Activated CD4-positive, alpha-beta T cell treated with anti-CD3 and anti-CD28 coated beads, Interleukin-2, amount 50 U/mL, for 48 hours (primary cell): ENCODE measurements at places on chromosomes 7 and 10.

GRCh38 chr7:53806119-53806518 is 736.1 kb upstream of the VSTM2A start:
- DNase-seq: no peak

- no peak for DNase-seq
These were observed 79.7 kb downstream of the BTAF1 start for GRCh38 chr10:92003258-92003657.

DNA sequence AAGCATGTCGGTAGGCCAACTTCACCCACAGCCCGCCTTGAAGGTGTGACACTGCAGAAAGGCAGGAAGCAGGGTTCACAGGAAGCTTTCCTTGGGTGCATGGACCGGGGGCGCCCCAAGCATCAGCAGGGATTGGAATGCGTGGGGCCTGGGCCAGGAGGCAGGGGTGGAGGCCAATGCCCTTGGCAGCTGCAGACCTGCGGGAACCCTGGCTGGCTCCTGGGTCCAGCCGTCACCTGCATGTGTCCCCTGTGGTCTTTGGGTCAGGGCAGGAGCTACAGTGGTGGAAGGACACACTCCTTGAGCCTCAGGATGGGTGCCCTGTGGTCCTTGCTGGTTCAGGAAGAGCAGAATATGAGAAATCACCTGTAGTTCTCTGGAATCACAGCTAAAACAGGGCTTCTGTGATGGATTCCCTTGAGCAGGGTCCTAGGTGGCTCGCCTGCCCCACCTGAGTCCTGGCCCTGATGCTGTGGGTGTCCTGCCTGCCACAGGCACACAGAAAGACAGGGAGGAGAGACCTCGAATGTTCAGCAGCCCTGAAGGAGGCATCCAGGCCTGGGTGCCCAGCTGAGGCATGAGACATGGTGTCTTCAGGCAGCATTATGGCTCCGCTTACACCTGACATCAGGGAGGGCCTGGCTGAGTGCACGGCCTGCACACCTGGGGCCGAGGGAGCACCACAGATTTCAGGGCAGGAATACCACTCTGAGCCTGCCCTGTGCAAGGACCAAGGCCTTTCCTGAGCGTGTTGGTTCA is 15.1 kb downstream of the ANTXRL start:
- DNase-seq: no peak

- no peak for DNase-seq
These were observed 86.8 kb downstream of the ANKRD7 start for GRCh38 chr7:118311121-118311836.

DNA sequence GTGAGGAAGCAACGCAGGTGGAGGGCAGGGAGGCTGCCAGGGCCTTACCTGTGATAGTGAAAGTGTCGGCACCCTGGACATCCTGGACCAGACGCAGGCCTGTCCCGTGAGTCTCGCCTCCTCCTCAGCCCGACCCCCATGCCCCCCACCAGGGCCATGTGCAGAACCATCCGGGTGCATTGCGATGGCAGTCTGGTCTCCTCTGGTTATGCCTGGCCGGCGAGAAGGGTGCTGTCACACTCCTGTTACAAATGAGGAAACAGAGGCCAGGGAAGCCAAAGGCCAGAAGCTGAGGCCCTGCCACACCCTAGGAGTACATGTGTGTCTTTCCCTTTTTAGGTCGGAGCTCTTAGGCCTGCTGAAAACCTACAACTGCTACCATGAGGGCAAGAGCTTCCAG is 7.2 kb downstream of the DEPP1 start:
- DNase-seq: no peak
